ENCODE measurements at places on chromosomes 13 and 19. TPM values are rescaled to one million over a fixed set of nuclear protein-coding genes. Genes with fewer than 3 reads are reported as not detected.

SBSN gene
- not detected for total RNA-seq

GRK1 gene
- total RNA-seq = not detected

VSTM2B gene
- total RNA-seq = not detected

IGSF23 gene
- total RNA-seq = 5.4 TPM

PABPC3 gene
- total RNA-seq = 0.10 TPM

LENG8 gene
- total RNA-seq = 55.1 TPM

RNF225 gene
- total RNA-seq = not detected

ZNF701 gene
- total RNA-seq = 5.5 TPM

C1QTNF9 gene
- not detected for total RNA-seq

GZMM gene
- not detected for total RNA-seq

KLK12 gene
- not detected for total RNA-seq

THSD8 gene
- total RNA-seq = not detected

TMEM150B gene
- total RNA-seq = not detected

PLPP2 gene
- total RNA-seq = 0.05 TPM

C13orf42 gene
- total RNA-seq = not detected

CYTH2 gene
- total RNA-seq = 50.8 TPM

TEX26 gene
- total RNA-seq = not detected

USF2 gene
- 107 TPM for total RNA-seq

ZNF709 gene
- 3.2 TPM for total RNA-seq

RXFP2 gene
- total RNA-seq = not detected

PROZ gene
- total RNA-seq = not detected

F2RL3 gene
- not detected for total RNA-seq

SIPA1L3 gene
- 17.0 TPM for total RNA-seq

KIR2DL1 gene
- total RNA-seq = not detected

LILRB1 gene
- total RNA-seq = not detected

ILF3 gene
- total RNA-seq = 116 TPM

All from myocyte (in vitro differentiated cells).